ENCODE measurements at places on chromosomes 6 and 20.

DNA sequence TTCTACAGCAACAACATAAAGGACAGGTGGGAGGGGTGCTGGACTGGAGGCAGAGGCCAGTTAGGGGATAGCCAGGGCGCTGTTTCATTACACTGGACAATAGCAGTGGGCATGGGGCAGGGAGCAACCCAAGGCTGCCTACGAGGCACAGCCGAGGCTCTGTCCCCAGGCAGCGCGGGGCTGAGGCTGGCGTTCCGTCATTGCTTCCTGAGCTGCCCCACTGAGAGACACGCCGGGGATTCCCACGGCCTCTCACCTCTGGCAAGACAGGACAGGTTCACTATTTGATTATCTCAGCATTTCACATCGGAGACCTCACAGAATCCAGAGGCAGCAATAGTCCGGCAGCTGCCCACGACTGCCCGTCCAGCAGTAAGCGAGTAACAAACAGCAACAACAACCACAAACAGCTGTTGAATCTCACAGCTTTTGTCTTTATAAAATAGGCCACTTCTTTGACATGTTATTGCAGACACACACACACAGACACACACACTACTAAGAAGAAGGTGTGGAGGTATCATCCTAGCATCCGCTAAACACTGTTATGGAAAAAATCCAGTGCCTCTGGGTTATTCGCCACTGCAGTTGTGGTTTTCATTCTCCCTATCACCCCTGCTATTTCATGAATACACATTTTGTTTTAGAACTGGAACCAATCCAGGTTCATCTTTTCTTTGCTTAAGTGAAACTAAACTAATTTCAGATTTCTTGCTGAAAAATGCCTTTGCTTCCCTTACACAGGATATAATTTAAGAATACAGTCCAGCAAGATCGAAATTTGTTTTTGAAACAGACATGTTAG, 19.5 kb downstream of the KIF25 start:
- no peak for DNase-seq

DNA sequence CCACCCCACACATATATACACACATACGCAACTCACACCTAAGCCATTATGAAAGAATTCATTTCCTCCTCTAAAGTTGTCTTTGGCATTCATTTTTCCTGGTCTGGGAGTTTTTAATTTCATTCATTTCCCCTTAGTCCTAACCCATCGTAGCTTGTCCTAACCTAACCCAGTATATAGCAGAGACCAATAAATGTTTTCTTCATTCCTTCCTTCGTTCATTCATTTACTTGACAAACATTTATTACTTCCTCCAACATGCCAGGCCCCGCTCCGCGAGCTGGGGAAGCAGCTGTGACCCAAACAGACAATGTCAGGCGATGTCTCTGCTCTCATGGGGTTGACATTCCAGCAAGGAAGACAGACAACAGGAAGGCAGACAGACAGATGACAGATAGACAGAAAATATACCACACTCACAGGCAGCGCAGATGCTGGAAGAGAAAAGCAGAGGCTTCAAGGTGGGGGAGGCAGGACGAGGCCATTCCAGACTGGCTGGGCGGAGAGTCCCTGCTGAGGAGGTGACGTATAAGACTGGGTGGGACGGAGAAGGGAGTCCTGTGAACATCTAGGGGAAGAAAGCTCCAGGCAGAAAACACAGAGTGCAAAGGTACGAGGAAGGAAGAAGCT, 33.7 kb upstream of the SIRPA start:
- DNase-seq = no peak

DNA sequence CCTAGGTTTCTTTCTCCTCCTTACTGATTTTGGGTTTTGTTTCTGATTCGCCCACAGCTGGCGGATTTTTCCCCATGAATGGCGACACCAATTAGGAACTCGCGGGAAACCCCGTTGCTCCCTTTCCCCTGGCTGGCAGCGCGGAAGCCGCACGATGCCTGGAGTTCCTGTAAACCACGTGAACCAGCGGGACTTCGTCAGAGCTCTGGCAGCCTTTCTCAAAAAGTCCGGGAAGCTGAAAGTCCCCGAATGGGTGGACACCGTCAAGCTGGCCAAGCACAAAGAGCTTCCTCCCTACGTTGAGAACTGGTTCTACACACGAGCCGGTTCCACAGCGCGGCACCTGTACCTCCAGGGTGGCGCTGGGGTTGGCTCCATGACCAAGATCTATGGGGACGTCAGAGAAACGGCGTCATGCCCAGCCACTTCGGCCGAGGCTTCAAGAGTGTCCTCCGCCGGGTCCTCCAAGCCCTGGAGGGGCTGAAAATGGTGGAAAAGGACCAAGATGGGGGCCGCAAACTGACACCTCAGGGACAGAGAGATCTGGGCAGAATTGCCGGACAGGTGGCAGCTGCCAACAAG, 3.2 kb upstream of the SEC23B start:
- no peak for DNase-seq

DNA sequence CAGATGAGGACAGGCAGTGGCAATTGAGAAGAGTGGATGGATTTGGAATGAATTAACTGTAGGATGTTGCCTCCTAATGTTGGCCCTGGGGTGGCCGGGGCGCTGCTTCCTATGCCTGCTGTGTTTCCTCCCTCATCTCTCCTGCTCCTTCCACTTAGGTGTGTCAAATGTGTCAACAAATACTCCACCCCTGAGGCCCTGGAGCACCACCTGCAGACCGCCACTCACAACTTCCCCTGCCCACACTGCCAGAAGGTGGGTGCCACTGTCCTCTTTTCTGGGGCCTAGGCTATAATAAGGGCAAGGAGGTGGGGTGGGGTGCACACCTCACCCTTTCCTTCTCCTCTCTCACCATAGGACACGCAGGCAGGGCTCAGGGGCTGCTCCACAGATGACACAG, 30.0 kb upstream of the CHMP4B start:
- no peak for DNase-seq

DNA sequence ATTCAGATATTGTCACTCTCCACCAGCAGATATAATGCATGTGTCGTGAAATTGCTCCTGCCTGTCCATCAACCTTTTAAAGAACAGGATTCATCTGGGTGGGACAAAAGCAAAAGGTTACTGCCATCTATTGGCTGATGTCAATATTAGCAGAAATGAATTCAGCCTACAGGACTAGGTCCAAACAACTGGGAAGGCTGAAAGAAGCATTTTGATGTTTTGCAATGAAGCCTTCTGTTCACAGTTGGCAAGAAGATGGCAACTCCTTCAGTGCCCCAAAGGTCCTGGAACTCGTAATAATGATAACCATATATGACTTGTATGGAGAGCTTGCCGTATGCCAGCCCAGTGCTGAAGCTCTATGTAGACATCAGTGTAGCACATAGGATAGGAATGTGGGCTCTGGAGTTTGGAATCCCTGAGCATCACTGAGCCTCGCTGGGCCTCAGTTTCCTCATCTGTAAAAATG, 7.5 kb downstream of the BCAS1 start:
- DNase-seq = peak; percentile 55

DNA sequence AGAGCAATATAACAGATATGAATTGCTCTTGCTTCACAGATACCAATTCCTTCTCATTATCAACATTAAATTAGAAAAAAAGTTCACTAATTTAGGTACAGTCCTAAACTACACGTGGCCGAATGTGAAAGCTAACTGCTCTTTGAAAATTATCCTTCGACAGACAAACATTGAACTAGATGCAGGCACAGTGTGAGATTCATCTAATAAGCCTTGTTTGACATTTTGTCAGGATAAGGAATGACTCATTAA, 1.1 kb downstream of the FAM184A start:
- no peak for DNase-seq

- DNase-seq = no peak
These were observed 536.9 kb upstream of the CDH4 start for GRCh38 chr20:60715172-60715571.

DNA sequence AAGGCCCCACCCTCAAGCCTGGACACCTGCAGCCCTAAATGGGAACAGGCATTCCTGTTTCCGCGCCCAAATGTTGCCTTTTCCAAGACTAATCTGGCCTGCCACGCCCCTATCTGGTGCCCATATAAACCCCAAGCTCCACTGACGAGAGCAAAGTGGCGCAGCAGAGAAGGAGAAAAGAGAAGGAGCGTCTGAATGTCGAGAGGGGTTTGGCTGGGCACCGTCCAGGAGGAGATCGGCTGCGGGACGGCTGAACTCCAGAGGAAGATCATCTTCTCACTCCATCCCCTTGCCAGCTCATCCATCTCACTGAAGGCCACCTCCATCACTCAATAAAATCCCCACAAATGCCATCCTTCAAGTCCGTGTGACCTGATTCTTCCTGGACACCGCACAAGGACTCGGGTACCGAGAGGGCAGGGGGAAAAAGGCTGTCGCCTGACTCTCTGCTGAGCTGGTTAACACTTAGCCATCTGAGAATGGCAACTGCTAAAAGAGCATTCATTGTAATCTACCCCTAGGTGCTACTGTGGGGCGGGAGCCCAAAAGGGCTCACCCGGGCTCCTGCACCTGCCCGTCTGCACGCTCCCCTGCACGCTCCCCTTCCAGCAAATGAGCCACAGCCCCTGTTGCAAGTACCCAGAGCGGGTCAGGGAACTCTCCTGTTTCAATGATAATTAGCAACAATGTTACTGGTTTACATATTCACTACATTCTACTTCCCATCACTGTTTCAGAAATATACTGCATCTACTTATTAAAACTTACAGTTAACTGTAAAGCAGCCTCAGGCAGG, 23.5 kb downstream of the TAF4 start:
- DNase-seq = no peak

- no peak for DNase-seq
These were observed 26.2 kb upstream of the E2F3 start for GRCh38 chr6:20375436-20375835.

DNA sequence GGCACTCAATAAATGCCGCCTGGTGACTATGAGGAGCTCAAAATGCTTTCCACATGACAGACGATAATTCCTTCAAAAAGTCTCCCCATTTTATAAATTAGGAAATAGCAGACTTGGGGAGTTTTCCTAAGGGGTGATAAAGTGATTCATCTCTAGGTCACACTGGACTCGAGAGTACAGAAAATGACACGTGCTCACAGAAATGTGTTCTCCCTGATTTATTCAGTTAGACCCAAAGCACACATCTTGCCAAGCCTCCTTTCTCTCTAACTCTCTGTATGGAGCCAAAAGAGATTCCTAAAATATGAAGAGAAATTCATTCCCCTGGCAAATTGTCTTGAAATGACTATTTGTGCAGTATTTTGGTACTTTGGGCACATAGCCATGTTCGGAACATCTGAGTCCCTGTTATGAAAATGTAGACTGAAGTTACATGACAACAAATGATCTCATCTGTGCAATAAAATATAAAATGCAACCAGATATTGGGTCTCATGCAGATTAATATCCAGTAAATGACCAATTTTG, 381.1 kb downstream of the TFAP2B start:
- no peak for DNase-seq

- DNase-seq = no peak
These were observed 167.4 kb upstream of the THBS2 start for GRCh38 chr6:169420912-169421543.

- DNase-seq = no peak
These were observed 105.0 kb downstream of the SYCP2 start for GRCh38 chr20:59828125-59829053.

- DNase-seq = no peak
These were observed 15.4 kb upstream of the USP45 start for GRCh38 chr6:99530627-99531026.

GRCh38 chr20:32971703-32972161, 32.5 kb downstream of the SUN5 start:
- peak; percentile 21 for DNase-seq

- DNase-seq = no peak
These were observed 118.1 kb upstream of the MAFB start for GRCh38 chr20:40806929-40807820.

GRCh38 chr6:16258709-16259075, 20.3 kb downstream of the GMPR start:
- DNase-seq = no peak

- no peak for DNase-seq
These were observed 87.9 kb downstream of the KIF13A start for GRCh38 chr6:17899491-17899890.

GRCh38 chr20:60513141-60513540, 554.9 kb downstream of the CDH26 start:
- no peak for DNase-seq

GRCh38 chr6:42137194-42137753, 5.1 kb downstream of the C6orf132 start:
- DNase-seq = no peak

Measured in GM10248 (cell line).